Osteoblast (primary cell): ENCODE measurements at places on chromosomes 11 and 22. TPM values are rescaled to one million over a fixed set of nuclear protein-coding genes. Genes with fewer than 3 reads are reported as not detected.

DNA sequence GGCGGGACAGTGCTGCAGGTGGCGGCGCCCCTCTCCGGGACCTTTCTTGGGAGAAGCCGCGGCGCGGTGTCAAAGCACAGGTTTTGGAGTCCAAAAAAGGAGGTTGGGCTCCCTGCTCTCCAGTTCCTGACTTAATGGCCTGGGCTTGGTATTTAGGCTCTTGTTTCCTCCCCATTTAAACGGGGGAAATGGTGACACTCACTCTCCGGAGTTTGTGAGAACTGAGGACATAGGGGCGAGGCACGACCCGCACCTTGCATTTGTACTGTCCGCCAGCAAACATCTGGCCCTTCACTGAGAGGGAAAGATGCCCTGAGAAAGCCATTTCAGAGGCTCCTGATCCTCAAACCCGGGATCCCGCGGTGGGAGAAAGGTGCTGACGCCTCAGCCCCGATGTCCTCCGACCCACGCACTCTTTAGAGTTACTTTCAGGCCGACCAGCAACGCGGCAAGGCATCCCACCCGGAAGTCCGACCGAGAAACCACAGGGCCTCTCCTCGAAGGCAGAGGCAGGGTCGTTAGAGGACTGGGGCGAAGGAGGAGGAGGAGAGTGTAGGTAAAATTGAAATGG lies 2.9 kb upstream of the WDR74 start:
- H3K27ac ChIP-seq: peak overlapping the region; percentile 99
- H3K27me3 ChIP-seq: no peaks in the 10 kb centered on the region
- H3K4me1 ChIP-seq: peaks cover 23% of the 10 kb centered on the region
- peak; percentile 48 for DNase-seq

DNA sequence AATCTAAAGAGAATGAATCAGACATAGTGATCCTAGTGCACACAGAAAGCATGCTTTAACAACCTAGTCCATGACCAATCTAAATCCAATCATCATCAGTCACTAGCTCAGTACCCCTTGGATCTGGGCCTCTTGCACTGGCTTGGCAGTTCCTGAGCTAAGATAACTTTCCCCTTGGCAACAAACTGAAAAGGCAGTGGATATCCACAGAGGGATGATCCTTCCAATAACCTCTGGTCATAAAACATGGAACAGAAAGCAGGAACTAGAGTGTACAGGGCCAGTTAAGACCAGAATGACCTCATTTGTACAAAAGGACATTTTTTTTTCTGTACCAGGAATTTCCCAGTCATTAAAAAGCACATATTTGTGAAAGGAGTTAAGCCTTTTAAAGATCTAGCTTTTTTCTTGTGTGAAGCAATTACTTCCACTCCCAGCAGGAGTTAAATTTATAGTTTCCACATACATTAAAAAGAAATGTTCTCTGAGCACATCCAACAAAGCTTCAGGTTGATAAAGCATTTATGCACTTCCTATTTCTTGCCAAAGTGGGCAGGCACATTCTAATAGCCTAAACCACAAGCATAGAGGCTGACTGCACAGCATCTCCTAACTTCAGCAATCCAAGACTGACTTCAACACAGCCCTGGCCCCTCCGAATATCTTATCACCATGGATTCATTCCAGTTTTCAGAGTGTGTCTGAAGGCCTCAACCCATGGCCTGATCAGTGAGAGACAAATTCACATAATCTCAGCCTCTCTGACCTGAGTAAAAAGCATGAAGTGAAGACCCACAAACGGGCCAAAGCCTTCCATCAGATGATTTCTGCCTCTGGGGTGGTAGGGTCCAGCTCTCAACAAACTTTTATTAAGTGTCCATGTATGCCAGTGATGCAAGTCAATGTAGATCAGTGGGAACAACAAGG lies 29.9 kb downstream of the GUCY1A2 start:
- H3K36me3 ChIP-seq: no peaks in the 10 kb centered on the region
- no peaks in the 10 kb centered on the region for H3K27me3 ChIP-seq
- H3K4me1 ChIP-seq: peaks cover 3% of the 10 kb centered on the region

DNA sequence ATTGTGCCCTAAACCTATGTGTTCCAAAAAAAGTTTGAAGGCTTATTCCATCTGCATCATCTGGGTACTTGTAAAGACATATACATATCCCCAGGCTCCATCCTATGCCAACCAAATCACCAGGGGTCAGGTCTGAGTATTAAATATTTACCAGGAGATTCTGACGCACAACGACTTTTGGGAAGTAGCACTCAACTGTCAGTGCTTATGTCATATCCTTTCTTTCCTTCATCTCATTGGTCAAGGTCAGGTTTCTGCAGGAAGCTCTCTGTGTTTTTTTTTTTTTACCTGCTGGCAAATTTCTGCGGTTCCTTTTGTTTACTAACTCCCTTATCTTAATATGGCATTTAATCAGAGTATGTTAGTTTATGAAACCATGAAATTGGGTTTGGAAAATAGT lies 22.5 kb upstream of the CYP2R1 start:
- DNase-seq: no peak
- no peaks in the 10 kb centered on the region for H3K36me3 ChIP-seq
- no peaks in the 10 kb centered on the region for H3K4me1 ChIP-seq

DNA sequence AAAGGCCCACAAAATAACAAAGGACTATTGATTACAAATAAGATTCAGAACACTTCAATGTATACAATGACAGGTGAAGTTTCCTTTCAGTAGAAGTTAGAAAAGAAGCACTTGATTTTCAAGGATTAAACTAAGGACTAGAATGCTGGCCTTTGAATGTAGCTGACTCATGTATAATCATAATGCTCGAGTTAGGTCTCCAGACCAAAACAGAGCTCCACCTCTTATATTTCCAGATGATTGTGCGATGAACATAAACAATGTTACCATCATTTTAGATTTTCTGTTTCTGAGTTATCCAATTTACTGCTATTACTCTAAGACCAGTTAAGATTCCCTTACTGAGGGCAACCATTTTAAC lies 40.4 kb upstream of the RAPSN start:
- peak overlapping the region; percentile 45 for H3K27ac ChIP-seq
- DNase-seq: peak; percentile 80
- no peaks in the 10 kb centered on the region for H3K27me3 ChIP-seq
- H3K4me3 ChIP-seq: no peak overlapping the region
- peaks cover 48% of the 10 kb centered on the region for H3K36me3 ChIP-seq
- peaks cover 3% of the 10 kb centered on the region for H3K4me1 ChIP-seq

GRCh38 chr11:19244084-19244483 lies 3.3 kb upstream of the E2F8 start:
- H3K27me3 ChIP-seq: peaks cover 22% of the 10 kb centered on the region
- no peak for DNase-seq
- H3K4me3 ChIP-seq: no peak overlapping the region
- no peaks in the 10 kb centered on the region for H3K36me3 ChIP-seq
- peaks cover 11% of the 10 kb centered on the region for H3K4me1 ChIP-seq

- H3K36me3 ChIP-seq: no peaks in the 10 kb centered on the region
- DNase-seq: no peak
- H3K27me3 ChIP-seq: no peaks in the 10 kb centered on the region
- no peak overlapping the region for H3K4me3 ChIP-seq
- H3K27ac ChIP-seq: no peak overlapping the region
- peaks cover 23% of the 10 kb centered on the region for H3K4me1 ChIP-seq
Observed at GRCh38 chr11:35559949-35560348, 34.5 kb upstream of the PAMR1 start.

DNA sequence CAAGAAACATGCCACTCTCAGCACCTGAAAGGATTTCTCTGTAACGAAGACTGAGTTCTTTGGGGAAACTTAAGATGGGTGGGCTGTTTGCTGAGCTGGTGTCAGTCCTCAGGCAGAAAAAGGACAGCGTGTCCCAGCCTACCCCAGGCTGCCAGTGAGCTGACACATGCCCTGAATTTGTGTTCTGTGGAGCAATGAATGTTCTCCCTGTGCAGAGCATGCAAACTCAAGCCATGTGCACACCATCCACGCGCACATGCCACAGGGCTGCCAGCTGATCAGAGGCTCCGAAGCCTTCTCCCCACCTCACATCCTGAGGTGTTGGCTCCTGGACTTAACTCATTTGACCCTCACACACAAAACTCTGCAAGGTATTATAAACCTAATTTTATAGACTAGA lies 104.9 kb downstream of the KCNC1 start:
- H3K27ac ChIP-seq: no peak overlapping the region
- DNase-seq: no peak
- H3K4me1 ChIP-seq: peaks cover 6% of the 10 kb centered on the region
- H3K4me3 ChIP-seq: no peak overlapping the region

- H3K27me3 ChIP-seq: no peaks in the 10 kb centered on the region
- DNase-seq: no peak
- no peaks in the 10 kb centered on the region for H3K36me3 ChIP-seq
- no peaks in the 10 kb centered on the region for H3K4me1 ChIP-seq
Observed at GRCh38 chr11:110858547-110858921, 146.3 kb upstream of the ARHGAP20 start.

GRCh38 chr11:111936040-111936540 lies 1.1 kb upstream of the DIXDC1 start:
- no peaks in the 10 kb centered on the region for H3K27me3 ChIP-seq
- no peaks in the 10 kb centered on the region for H3K36me3 ChIP-seq
- H3K4me1 ChIP-seq: peaks cover 66% of the 10 kb centered on the region
- H3K27ac ChIP-seq: peak overlapping the region; percentile 88

DNA sequence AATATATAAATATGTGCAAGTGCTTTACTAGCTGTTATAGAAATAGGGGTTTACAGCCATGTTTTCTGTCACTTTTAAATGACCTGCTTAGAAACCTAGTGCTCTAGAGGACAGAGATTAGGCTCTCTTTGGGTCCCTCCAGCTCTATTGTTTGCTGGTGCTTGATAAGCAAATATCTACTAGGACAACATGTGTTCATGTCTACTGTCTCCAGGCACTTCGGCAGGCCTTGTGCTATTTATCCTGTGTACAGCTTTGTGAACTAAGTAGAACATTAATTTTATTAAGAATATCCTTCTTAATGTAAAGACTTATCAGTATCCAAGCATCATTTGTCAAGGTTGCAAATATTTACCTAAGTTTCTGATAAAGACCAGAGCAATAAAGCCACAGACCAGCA lies 11.9 kb upstream of the RASSF10 start:
- no peaks in the 10 kb centered on the region for H3K4me1 ChIP-seq
- DNase-seq: no peak
- no peak overlapping the region for H3K27ac ChIP-seq
- no peak overlapping the region for H3K4me3 ChIP-seq
- peaks cover 28% of the 10 kb centered on the region for H3K27me3 ChIP-seq
- H3K36me3 ChIP-seq: no peaks in the 10 kb centered on the region

DNA sequence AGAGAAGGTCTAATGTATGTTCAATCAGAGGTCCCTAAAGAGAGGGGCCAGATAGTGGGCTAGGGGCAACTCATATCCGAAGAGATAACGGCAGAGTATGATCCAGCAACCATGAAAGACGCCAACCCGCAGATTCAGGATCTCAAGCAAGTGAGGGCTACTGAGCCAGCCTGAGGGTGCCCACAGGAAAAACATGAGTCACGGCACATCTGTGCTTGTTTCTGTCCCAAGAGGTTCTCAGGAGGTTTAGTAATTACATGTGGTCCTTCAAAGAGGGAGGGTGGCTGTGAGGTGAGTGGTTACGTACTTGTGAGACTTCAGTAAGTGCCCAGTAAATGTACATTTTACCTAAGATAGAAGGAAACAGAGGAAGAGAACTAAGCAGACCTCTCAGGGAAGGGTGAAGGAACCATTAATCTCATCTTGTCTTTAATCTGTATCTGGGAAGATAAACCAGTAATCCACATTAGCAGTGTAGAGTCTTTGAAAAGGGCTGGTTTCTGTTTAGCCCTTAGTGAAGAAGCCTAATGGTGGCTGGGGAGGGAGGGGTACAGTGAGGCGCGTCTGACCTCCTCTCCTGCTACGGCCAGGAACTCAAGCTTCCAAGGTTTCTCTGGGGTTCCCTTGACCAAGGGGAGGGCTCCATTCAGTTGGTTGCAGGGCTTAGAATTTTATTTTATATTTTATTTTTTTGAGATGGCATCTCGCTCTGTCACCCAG lies 10.2 kb downstream of the SIRT3 start:
- no peaks in the 10 kb centered on the region for H3K27me3 ChIP-seq
- H3K27ac ChIP-seq: no peak overlapping the region
- H3K36me3 ChIP-seq: no peaks in the 10 kb centered on the region
- H3K4me3 ChIP-seq: peak overlapping the region; percentile 39

- H3K4me3 ChIP-seq: no peak overlapping the region
- peaks cover 8% of the 10 kb centered on the region for H3K4me1 ChIP-seq
- H3K27ac ChIP-seq: no peak overlapping the region
- no peaks in the 10 kb centered on the region for H3K36me3 ChIP-seq
- peak; percentile 71 for DNase-seq
Observed at GRCh38 chr11:2300936-2301630, 635 bp downstream of the C11orf21 start.

GRCh38 chr11:115920092-115920461 lies 415.9 kb upstream of the CADM1 start:
- no peaks in the 10 kb centered on the region for H3K36me3 ChIP-seq
- no peak overlapping the region for H3K27ac ChIP-seq
- no peak for DNase-seq
- no peaks in the 10 kb centered on the region for H3K4me1 ChIP-seq
- H3K27me3 ChIP-seq: no peaks in the 10 kb centered on the region

Gene AQP11
- 2.9 and 4.4 TPM in 2 replicates for total RNA-seq

Gene CADM1
- total RNA-seq: 71.6 and 86.5 TPM in 2 replicates

Gene MUC2
- not detected in 2 replicates for total RNA-seq

Gene GALNT18
- total RNA-seq: 3.2 and 4.7 TPM in 2 replicates

Gene CHEK1
- total RNA-seq: 16.6 and 22.4 TPM in 2 replicates

Gene MAP6
- total RNA-seq: 0.72 and 1.5 TPM in 2 replicates
